ENCODE measurements at places on chromosomes 7 and 10. TPM values are rescaled to one million over a fixed set of nuclear protein-coding genes. Genes with fewer than 3 reads are reported as not detected.

TFR2 gene
- 2.6 TPM for total RNA-seq

SCRN1 gene
- 16.3 TPM for total RNA-seq

GRCh38 chr7:33921216-33921938 lies 16.0 kb downstream of the BMPER start:
- no peak for DNase-seq

STEAP1 gene
- not detected for total RNA-seq

VWA2 gene
- not detected for total RNA-seq

Data from naive thymus-derived CD8-positive, alpha-beta T cell (primary cell).